Metanephros (tissue), 2 donors: ENCODE measurements at places on chromosomes 7 and 10. TPM values are rescaled to one million over a fixed set of nuclear protein-coding genes. Genes with fewer than 3 reads are reported as not detected.

Gene CTAGE8
- 1.8 TPM for total RNA-seq

Gene CYP3A7
- total RNA-seq = 0.35 TPM

Gene ASB10
- 3.4 TPM for total RNA-seq

Gene PTPN20
- total RNA-seq = 3.6 TPM

Gene KMT2E
- 142 TPM for total RNA-seq

Gene RELN
- 9.8 TPM for total RNA-seq

Gene ZNF786
- total RNA-seq = 9.1 TPM

Gene HMX2
- 0.99 TPM for total RNA-seq

Gene SORBS1
- 45.0 TPM for total RNA-seq

Gene ZNF117
- 18.5 TPM for total RNA-seq

Gene SCIN
- 110 TPM for total RNA-seq

Gene TMEM120A
- total RNA-seq = 20.8 TPM

Gene ASAH2
- 1.1 TPM for total RNA-seq

Gene TAS2R5
- 5.3 TPM for total RNA-seq

Gene HOXA3
- 77.4 TPM for total RNA-seq

Gene KIF11
- total RNA-seq = 12.0 TPM

Gene DENND2A
- 32.6 TPM for total RNA-seq

Gene CFAP58
- 0.35 TPM for total RNA-seq

Gene RBP3
- total RNA-seq = not detected

Gene UCN3
- total RNA-seq = not detected

Gene GCK
- 2.9 TPM for total RNA-seq

Gene SPDYE16
- total RNA-seq = 0.53 TPM

Gene PTEN
- 98.8 TPM for total RNA-seq

Gene C10orf105
- total RNA-seq = 0.06 TPM

Gene CHAT
- total RNA-seq = not detected

Gene ATOH7
- total RNA-seq = 1.5 TPM

Gene PRDX3
- total RNA-seq = 180 TPM

Gene FIGNL1
- total RNA-seq = 22.5 TPM

Gene ANKRD1
- 1.3 TPM for total RNA-seq

Gene PDLIM1
- total RNA-seq = 27.2 TPM

Gene SYCE1
- total RNA-seq = not detected

Gene NUDT5
- total RNA-seq = 26.9 TPM

Gene COL17A1
- total RNA-seq = 1.2 TPM

Gene GIMAP7
- total RNA-seq = 8.0 TPM

Gene STEAP4
- 4.4 TPM for total RNA-seq

Gene ASZ1
- not detected for total RNA-seq

Gene TMEM184A
- total RNA-seq = 9.8 TPM

Gene OR6B1
- not detected for total RNA-seq

Gene MYO3A
- total RNA-seq = 3.9 TPM

Gene RSPH10B2
- total RNA-seq = 0.53 TPM

Gene CALHM1
- not detected for total RNA-seq

Gene POP7
- total RNA-seq = 46.1 TPM

Gene ARHGEF5
- total RNA-seq = 35.1 TPM

Gene MBL2
- total RNA-seq = not detected

Gene DLG5
- total RNA-seq = 37.4 TPM

Gene BNIP3
- total RNA-seq = 56.3 TPM

Gene R3HCC1L
- total RNA-seq = 18.6 TPM

Gene SUN3
- not detected for total RNA-seq

Gene CYP2C19
- total RNA-seq = 0.18 TPM
